OCI-M1 (cell line): ENCODE measurements at places on chromosomes 5 and 9.

GRCh38 chr5:87411973-87412629 is 629 bp downstream of the CCNH start:
- DNase-seq = peak; percentile 80

DNA sequence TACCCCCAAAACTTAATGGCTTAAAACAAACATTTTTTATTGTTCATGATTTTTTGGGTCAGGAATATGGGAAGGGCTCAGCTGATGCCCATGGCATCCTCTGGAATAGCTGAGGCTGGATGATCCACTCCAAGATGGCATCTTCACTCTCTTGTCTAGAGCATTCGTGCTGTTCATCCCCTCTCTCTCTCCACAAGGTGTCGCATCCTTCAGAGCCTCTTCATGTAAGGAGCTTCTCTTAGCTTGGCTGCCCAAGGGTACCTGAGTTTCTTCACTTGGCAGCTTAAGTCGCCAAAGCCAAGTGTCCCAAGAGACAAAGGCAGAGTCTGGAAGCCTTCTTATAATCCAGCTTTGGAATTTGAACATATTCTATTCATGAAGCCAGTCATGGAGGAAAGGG is 294.7 kb downstream of the CHSY3 start:
- peak; percentile 53 for DNase-seq

GRCh38 chr5:17326600-17327037 is 109.2 kb downstream of the BASP1 start:
- DNase-seq = no peak

GRCh38 chr5:9555961-9556360 is 10.1 kb upstream of the SEMA5A start:
- DNase-seq = no peak

GRCh38 chr5:157382996-157383800 is 76.8 kb upstream of the NIPAL4 start:
- no peak for DNase-seq

- DNase-seq = peak; percentile 8
These were observed 6.1 kb downstream of the CCNI2 start for GRCh38 chr5:132753135-132753987.

DNA sequence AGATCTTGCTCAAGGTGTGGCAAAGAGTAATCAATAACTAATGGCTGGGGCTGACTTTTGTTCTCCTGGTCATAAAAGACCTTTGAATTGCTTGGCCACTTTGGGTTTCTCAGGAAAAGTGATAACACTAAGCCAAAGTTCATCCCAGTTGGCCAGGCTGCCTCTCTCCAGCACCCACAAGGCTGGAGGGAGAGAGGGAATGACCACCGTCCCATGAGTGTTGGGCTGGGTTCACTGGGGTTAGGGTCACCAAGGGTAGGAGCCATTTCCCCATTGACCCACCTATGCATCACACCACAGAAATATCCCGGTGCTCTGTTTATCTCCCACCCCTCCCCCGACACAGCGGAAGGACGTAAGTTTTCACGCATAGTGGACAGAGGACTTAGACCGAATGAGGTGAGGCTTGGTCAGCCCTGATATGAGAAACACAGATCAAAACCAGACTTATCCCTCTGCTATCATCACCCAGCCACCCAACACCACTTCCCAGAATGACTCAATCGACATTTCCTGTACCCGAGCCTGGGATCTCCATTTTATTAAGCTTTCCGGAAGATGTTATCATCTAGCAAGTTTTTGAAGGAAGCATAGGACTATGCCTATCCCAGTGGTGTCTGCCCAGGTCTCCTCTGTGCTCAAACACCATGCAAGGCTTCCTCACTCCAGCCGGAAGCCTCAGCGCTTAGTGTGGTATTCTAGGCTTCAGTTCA is 27.0 kb upstream of the PPARGC1B start:
- peak; percentile 46 for DNase-seq

- no peak for DNase-seq
These were observed 40.9 kb upstream of the NSMF start for GRCh38 chr9:137499858-137500661.

DNA sequence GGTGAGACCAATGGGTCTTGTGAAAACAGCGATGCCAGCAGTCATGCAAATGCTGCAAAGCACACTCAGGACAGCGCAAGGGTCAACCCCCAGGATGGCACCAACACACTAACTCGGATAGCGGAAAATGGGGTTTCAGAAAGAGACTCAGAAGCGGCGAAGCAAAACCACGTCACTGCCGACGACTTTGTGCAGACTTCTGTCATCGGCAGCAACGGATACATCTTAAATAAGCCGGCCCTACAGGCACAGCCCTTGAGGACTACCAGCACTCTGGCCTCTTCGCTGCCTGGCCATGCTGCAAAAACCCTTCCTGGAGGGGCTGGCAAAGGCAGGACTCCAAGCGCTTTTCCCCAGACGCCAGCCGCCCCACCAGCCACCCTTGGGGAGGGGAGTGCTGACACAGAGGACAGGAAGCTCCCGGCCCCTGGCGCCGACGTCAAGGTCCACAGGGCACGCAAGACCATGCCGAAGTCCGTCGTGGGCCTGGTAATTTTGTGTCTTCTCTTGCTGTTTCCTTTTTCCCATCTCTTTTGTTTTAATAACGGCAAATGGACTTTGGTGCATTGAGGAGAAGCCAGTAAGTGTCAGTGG is 98.0 kb downstream of the EHMT1 start:
- DNase-seq = no peak

DNA sequence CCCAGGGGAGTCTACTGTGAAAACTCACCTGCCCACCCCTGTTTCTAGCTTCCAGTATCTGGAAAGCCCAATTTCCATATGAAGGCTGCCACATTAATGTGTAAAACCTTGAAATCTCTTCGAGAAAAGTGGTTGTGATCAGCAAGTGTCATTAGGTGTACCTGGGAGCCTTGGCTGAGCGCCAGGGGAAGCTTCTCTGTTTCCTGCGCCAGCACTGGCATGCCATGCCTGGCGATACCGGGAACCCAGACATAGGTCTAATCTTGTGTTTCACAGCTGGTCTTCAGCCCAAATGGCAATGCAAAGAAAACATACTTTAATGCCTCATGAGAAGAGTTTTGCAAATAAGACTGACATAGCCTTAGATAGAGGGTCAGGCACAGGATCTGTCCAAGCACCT is 101.6 kb downstream of the TENT4A start:
- no peak for DNase-seq

DNA sequence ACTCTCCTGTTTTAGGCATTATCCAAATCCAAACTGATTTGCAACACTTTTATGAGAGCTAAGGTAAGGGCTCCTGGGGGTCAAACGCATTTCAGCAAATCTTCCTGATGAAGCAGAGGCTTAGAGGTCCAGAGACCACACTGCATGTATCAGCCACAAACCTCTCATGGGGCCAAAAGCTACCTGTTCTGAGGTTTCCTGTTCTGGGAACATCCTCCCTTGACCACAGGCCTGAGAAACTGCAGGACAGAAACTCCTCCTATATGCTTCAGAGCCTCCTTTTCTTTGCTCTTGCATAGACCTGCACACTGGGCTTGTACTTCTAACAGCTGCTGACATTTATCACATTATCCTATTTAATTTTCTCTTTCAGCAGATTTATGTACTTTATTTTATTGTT is 92.6 kb downstream of the OR2K2 start:
- no peak for DNase-seq

DNA sequence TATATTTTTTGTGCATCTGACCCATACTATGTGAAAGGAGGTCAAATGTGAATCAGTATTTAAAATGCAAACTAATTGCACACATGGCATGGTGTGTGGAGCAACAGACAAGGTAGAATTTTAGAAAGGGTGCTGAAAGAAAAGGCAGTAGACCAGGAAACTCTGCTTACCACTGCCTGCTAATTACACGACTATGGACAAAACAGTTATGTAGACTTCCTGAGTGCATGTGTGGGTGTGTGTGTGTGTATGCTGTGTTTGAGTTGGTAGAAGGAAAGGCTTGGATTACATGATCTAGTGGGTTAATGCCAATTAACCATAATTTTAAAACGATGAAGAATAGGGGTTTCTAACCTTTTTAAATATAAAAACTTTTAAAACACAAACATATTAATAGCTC is 349.9 kb downstream of the SH3GL2 start:
- no peak for DNase-seq

DNA sequence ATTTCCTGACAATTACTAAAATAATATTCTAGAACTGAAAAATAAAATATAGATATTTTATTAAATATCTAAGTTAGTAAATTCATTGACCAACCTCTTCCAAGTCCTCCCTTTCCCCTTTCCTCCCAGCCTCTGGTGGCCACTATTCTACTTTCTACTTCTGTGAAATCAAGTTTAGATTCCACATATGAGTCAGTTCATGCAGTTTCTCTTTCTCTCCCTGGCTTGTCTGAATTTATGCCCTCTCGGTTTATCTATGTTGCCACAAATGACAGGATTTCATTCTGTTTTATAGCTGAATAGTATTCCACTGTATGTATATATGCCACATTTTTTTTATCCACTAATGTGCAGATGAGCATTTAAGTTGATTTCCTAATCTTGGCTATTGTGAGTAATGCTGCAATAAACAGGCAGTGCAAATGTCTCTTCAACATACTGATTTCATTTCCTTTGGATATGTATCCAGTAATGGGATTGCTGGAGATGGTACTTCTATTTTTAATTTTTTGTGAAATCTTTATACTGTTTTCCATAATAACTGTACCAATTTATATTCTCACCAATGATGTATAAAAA is 52.3 kb downstream of the WDR36 start:
- DNase-seq = peak; percentile 38

GRCh38 chr9:126704157-126704891 is 90.6 kb downstream of the LMX1B start:
- peak; percentile 47 for DNase-seq

DNA sequence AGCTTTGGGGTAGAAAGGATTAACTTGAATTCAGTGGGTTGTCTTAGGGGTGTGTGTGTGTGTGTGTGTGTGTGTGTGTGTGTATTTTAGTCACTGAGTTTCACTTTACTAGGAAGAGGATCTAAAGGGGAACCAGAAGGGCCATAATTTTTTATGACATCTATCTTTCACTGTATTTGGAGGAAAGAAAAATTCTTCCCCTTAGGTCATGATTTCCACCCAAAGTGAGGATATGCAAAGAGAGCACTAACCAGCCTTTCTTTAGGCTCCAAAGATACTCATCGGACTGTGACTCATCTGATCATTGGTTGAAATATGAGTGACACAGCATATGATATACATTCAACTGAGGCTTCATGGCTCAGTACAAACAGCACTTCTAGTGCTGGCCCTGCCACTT is 75.2 kb upstream of the RASGRF2 start:
- DNase-seq = peak; percentile 13

DNA sequence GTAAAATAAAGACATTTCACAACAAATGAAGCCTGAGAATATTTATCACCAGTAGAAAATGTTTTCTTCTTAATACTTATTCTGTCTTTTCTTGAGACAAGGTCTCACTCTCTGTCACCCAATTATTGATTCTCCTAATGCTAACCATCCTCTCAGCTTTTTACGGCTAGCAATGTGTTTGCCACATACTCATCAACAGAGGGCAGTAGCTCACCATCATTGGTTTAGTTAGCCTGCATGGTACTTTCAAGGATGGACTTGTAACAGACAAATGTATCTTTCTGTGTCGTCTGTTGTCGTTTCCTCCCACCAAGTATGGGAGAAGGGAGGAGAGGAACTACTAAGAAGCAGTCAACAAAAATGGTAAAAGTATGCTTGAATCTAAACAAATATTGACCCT is 5.9 kb upstream of the ACO1 start:
- peak; percentile 86 for DNase-seq

GRCh38 chr5:121988488-121988887 is 26.7 kb downstream of the SRFBP1 start:
- no peak for DNase-seq

GRCh38 chr9:101172616-101173015 is 144.1 kb downstream of the PLPPR1 start:
- no peak for DNase-seq

DNA sequence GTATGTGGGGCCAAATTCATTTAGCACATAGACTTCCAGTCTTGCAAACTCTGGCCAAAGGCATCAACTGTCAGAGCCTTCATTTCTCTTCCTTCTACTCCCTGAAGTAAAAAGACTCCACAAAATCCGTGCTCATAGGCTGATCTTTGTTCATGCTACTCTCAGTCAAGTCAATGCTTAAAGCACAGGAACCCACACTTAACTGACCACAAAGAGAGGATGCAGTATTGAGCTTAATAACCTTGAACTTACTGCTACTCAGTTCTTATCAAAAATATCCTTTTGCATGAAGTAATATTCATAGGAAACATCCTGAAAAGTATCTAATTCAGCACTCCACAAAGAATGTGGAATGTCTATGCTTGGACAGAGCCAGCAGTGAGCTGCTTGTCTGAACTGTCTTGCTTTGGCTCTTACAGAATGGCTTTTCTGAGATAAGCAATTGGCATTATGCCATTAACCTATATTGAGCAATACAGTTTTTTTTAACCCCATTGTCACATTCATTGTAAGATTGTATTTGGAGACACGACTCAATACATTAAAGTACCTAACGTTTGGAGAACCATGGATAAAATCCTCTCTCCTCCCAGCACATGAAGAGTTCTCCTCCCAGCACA is 21.7 kb downstream of the LPAR1 start:
- peak; percentile 93 for DNase-seq

- no peak for DNase-seq
These were observed 517.0 kb downstream of the CCDC171 start for GRCh38 chr9:16069671-16070454.

GRCh38 chr9:22512495-22512894 is 65.9 kb downstream of the DMRTA1 start:
- DNase-seq = peak; percentile 35

GRCh38 chr5:441996-442334 is 1.0 kb upstream of the EXOC3 start:
- no peak for DNase-seq

DNA sequence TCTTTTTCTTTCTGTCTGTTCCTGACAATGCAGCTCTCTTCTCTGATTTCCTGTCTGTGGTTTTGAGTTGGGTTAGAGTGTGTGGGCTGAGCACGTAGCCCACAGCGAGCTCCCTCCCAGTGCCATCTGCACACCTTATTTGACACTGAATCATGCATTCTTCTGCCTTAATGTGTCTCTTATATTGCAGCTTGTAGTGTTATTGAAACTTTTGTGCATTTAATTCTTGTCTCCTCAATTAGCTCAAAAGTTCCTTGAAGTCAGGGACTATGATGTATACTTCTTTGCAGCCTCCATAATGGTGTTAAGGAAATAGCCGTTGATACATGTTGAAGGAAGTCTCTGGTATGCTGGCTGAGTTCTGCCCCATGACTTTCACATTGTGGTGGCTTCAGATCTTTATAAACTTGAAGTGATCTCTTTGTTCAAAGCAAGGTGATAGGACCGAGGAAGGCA is 576.2 kb upstream of the CLINT1 start:
- DNase-seq = no peak

- no peak for DNase-seq
These were observed 48.3 kb downstream of the PALM2AKAP2 start for GRCh38 chr9:109828254-109828653.

- DNase-seq = no peak
These were observed 28.8 kb downstream of the OR2K2 start for GRCh38 chr9:111301195-111301594.

GRCh38 chr5:76065258-76065657 is 17.9 kb upstream of the SV2C start:
- no peak for DNase-seq

- DNase-seq = no peak
These were observed 424 bp downstream of the INSYN2B start for GRCh38 chr5:169979871-169980270.

- DNase-seq = peak; percentile 37
These were observed 65.8 kb downstream of the NDUFAF2 start for GRCh38 chr5:61010467-61011454.

GRCh38 chr9:132712753-132713152 is 42.5 kb downstream of the GTF3C4 start:
- DNase-seq = no peak

GRCh38 chr5:124398460-124398859 is 348.0 kb downstream of the ZNF608 start:
- no peak for DNase-seq

GRCh38 chr5:159893040-159893695 is 23.1 kb upstream of the ADRA1B start:
- no peak for DNase-seq
